ENCODE measurements at places on chromosomes 5 and 9.
A peak's percentile ranks its signal among the peaks of the same experiment; 100 is the strongest.

GRCh38 chr5:91140657-91141056 is 242.5 kb downstream of the ARRDC3 start:
- DNase-seq: no peak

DNA sequence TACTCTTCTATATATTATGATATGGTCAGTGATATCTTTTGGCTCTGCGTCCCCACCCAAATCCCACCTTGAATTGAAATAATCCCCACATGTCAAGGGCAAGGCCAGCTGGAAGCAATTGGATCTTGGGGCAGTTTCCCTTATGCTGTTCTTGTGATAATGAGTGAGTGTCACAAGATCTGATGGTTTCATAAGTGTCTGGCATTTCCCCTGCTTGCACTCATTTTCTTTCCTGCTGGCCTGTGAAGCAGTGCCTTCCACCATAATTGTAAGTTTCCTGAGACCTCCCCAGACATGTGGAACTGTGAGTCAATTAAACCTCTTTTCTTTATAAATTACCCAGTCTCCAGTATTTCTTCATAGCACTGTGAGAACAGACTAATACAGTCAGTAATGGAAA is 45.0 kb upstream of the TNC start:
- DNase-seq: no peak

DNA sequence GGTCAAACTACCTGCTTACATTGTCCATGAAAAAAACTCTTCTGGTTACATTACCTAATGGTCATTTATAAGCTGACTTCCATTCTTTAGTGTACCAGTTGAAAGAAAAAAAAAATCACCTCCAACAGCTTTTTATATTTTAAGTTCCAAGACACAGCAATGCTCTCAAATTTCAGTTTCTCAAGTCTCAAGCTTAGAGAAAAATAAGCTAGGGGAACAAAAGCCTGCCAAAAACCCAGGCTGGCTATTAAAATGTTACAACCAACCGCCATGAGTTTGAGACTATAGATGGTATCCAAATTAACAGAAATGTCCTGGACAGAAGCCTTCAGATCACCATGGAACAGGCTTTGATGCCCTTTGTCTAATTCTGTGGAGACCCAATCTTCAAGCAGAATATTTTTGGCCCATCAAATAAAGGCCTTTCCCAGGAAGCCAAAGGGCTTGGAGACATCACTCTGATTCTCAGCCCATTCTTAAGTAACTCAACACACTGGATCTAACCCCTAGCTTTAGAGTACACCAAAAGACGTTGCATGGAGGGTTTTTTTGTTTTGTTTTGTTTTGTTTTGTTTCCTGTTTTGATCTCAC is 343.7 kb downstream of the GLIS3 start:
- DNase-seq: no peak

- no peak for DNase-seq
These were observed 60.0 kb downstream of the ADAMTS16 start for GRCh38 chr5:5200133-5200532.

DNA sequence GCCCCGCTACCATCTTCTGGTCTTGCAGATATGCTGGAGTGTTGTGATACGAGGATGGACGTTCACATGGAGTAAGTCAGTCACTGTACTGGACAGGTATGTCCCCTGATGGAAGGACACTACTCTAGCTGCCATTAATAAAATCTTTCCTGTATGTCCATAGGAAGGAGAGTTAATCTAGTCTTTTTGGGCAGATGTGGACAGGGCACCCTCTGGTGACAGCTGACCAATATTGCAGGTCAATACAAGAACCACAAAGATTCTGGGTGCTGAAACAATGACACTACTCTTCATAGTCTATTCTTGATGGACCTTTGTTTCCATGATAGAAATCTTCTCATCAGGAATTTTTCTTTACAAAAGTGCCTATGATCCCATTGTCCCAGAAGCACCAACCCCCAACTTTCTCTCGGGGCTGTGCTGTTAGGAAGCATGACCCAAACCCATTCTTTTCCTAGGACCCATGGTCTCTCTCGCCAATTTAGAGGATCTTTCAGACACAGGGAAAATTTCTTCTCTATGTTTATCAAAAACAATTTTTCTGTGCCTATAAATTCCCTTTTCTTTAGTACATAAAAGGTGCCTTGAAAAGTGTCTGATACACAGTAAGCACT is 376.9 kb downstream of the DTWD2 start:
- no peak for DNase-seq

DNA sequence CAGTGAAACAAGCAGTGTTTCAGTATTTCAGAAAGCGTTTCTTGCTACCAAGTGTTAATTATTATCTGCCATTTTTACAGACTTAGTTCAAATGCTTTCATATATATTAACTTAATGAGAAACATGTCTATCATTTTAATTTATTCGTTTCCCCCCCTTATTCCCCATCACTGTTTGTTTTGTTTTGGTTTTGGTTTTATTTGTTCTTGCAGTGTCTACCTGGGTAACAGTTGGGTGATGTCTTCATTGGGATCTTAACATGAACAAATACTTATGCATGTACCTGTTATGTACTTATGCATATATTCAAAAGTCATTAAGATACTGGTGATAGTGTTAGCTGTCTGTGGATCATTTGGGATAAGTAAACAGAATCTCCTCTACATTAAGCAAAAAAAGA is 108.0 kb downstream of the CDC42SE2 start:
- DNase-seq: no peak

DNA sequence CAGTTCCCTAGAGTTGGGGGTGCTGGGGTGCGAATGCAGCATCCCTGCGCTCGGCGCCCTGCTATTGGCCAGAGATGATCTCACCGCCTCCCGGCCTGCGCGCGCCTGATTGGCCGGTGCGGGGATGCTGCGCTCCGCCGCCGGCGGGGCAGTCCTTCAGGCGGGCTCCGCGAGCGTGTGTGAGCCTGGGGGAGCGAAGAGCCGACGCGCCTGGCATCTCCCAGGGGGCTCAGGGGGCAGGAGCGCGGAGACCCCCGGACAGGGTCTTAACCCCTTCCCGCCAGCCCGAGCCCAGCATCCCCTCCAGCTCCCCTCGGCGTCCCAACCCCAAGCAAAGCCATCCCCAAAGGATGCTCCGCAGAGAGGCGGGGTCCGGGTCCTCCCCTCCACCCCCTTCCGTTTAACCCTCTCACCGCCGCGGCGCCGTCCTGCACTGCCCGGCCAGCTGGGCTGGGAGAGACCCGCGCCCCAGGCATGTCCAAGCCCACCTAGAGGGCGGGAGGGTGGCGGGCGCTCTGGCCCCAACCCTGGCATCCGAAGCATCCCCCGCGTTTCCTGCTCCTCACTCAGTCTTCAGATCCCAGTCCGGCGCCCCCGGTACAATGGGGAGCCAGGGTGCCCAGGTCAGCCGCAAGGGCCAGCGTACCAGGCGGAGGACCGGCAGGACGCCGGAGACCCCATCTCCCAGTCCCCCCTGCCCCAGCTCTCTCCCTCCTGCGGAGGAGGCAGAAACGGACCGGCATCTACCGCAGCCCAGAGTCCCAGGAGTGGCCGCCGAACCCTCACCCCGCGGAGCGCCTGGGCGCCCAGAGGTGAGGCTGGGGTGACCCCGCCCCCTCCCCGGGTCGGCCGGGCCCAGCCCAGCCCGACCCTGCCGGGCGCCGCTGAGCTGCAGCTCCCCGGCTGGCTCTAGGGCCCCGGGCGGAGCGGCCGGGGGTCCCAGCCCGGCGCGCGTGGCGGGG is 19.3 kb upstream of the TOR2A start:
- no peak for DNase-seq

- DNase-seq: no peak
These were observed 18.5 kb downstream of the TMC1 start for GRCh38 chr9:72539824-72540347.

- no peak for DNase-seq
These were observed 72.0 kb downstream of the NUP214 start for GRCh38 chr9:131197160-131197911.

DNA sequence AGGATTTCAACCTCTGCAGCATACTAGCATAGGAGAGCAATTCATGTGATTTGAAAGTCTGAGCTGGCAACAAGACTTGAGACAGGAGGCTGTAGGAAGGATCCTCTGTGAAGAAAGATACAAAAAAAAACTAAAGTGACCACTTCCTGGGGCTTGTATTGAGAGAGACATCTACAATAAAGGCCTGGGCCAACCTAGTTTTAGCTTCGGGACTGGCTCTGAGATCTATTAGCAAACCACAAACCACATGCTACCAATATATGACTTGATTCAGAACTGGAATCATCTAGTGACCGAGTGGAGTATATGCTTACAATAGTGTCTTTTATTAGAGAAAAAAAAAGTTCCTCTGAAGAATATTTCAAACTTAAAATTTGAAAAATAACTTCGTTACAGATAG is 1448.9 kb upstream of the CDH6 start:
- DNase-seq: no peak

GRCh38 chr5:155936520-155937406 is 390.2 kb upstream of the SGCD start:
- peak; percentile 72 for DNase-seq

GRCh38 chr5:148861088-148861487 is 34.7 kb downstream of the ADRB2 start:
- DNase-seq: no peak

DNA sequence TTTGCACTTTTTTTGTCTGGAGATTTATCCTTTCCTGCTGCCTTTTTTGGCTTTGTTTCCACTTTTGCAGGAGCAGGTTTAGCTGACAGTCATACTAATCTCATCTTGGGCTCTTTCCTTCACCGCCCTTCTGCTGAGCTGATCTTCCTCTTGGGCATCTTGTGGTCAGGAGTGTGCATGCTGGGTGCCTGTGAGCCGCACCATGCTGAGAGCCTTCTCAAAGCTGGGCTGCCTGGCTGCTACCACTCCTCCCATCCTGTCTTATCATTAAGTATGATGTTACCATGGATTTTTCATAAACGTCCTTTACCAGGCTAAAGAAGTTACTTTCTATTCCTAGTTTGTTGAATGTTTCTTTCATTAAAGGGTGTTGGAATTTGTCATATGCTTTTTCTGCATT is 49.5 kb upstream of the MCCC2 start:
- no peak for DNase-seq

DNA sequence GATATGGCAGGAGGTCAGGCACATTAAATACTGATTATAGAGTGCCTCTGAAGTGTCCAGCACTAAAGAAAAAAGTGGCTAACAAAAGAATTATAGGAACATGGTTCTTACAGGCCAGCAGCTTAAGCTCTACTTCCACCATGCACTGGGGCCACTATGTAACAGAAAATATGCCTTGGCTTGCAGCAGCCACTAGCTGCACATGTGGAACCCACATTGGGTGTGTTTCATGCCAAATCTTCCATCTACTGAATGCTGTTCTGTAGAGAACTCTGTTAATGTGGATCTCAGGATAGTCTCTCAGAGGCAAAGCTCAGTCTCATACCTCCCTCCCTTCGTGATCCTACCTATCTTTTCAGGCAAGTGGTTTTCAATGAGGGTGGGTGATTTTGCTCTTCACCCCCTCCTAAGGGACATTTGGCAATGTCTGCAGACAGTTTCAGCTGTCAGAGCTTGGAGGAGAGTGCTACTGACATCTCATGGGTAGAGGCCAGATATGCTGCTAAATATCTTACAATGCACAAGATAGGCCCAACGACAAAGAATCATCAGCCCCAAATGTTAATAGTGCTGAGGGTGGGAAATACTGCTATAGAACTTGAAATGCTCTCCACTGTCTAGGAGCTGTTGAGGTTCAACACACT is 218.9 kb downstream of the TARS1 start:
- no peak for DNase-seq

DNA sequence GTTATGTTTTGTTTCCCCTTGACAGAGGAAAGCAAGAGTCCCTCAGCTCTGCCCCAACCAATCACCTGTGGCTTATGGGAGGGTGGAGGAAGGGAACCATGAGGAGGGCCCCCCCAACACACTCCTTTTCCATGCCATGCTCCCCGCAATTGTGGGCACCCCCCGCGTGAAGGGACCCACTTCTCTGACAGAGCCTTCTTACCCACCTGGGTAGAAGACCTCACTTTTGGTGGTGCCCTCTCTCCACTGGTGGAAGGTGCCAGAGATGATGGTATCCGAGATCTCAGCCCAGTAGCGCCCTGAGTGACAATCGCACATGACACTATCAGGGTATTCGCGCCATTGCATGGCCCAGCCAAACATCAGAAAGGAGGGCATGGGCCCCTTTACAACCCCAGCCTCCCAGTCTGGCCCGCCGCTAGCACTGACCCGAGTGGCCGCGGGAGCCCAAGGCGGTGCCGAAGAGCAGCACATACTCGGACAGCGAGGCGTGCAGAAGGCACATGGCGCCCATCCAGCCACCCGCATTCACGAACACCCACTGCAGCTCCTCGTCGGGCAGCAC is 714 bp downstream of the SIGMAR1 start:
- DNase-seq: no peak

DNA sequence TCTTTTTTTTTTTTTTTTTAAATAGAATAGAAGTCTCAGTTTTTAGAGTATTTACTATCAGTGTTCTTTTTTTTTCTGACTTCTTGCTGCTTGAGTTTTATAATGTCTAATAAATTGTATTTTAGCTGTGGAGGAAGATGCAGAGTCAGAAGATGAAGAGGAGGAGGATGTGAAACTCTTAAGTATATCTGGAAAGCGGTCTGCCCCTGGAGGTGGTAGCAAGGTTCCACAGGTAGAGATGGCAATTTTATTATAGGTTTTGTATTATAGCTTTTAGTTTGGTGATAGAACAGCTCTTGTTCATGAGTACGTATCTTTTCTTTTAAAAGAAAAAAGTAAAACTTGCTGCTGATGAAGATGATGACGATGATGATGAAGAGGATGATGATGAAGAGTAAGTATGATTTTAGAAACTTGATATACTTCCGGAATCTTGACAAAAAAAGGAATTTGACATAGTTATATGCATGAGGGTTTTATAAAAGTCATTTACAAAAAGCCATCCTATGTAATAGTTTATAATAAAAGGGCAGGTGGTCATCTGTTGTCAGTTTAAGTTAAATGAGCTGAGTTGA is 5.0 kb downstream of the NPM1 start:
- DNase-seq: no peak

DNA sequence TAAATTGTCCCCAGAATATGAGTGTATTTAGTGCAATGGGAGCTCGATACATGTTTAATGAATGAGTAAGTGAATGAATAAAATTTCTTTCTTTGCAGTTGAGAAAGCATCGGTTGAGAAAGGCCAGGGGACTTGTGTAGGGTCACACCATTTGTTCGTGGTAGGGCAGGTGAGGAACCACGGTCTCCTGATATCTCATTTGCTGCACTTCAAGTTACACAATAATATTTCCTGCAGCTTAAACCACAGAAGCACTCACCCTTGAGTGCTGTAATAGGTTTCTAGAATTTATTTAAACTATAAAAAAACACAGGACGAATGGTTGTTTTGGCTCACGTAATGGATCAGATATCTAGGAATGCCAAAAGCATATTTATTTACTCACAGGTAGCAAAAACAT is 429.8 kb downstream of the SPATA31D1 start:
- DNase-seq: no peak

DNA sequence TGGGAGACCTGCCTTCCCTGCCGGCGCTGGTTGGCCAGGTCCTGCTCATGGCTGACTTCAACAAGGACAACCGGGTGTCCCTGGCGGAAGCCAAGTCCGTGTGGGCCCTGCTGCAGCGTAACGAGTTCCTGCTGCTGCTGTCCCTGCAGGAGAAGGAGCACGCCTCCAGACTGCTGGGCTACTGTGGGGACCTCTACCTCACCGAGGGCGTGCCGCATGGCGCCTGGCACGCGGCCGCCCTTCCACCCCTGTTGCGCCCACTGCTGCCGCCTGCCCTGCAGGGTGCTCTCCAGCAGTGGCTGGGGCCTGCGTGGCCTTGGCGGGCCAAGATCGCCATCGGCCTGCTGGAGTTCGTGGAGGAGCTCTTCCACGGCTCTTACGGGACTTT is 10.6 kb downstream of the DIPK1B start:
- peak; percentile 75 for DNase-seq
